ENCODE measurements at places on chromosomes 11 and 22. TPM values are rescaled to one million over a fixed set of nuclear protein-coding genes. Genes with fewer than 3 reads are reported as not detected.

Gene SCGB1C1
- polyA plus RNA-seq = not detected

Gene SERHL2
- polyA plus RNA-seq = 1.3 TPM

DNA sequence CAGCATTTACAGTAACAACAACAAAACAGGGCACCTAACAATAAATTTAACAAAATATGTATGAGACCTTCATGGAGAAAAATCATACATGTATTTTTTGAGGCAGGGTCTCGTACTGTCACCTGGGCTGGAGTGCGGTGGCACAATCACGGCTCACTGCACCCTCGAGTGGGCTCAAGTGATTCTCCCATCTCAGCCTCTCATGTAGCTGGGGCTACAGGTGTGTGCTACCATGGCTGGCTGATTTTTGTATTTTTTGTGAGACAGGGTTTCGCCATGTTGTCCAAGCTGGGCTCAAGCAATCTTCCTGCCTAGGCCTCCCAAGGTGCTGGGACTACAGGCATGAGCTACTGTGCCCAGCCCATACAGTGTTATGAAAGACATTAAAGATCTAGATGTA lies 278.1 kb downstream of the SWAP70 start:
- no peak overlapping the region for H3K4me3 ChIP-seq
- H3K27me3 ChIP-seq = no peaks in the 10 kb centered on the region
- no peak for DNase-seq
- H3K36me3 ChIP-seq = no peaks in the 10 kb centered on the region
- H3K27ac ChIP-seq = no peak overlapping the region

GRCh38 chr11:131871006-131871405 lies 500.6 kb downstream of the NTM start:
- H3K4me1 ChIP-seq = no peaks in the 10 kb centered on the region
- no peak overlapping the region for H3K27ac ChIP-seq

Measured in GM12878 (cell line).